ENCODE measurements at places on chromosomes 13 and 19.
A peak's percentile ranks its signal among the peaks of the same experiment; 100 is the strongest.

GRCh38 chr19:984165-984967, at the start of gene WDR18:
TSS of gene WDR18 (plus strand) at chr19:984345. CDS start at chr19:984354, 9 bp downstream.
- peak; percentile 95 for DNase-seq

DNA sequence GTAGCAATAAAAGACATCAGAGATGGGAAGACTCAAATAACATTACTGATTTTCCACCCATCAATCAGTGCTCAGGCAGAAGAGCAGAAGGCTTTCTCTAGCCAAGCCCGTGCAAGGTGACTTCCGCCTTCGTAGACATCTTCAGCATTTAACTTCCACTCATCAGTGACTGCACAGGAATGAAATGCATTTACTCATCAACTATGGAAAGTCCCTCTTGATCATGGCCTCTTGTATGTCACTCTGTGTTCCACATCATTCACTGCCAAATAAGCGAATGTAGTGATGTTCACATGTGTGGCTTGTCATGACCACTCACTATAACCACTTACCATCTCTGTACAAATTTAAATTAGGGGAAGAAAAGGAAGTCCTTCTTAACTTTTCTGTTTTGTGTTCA, 49.4 kb downstream of the SACS start:
- peak; percentile 34 for DNase-seq

DNA sequence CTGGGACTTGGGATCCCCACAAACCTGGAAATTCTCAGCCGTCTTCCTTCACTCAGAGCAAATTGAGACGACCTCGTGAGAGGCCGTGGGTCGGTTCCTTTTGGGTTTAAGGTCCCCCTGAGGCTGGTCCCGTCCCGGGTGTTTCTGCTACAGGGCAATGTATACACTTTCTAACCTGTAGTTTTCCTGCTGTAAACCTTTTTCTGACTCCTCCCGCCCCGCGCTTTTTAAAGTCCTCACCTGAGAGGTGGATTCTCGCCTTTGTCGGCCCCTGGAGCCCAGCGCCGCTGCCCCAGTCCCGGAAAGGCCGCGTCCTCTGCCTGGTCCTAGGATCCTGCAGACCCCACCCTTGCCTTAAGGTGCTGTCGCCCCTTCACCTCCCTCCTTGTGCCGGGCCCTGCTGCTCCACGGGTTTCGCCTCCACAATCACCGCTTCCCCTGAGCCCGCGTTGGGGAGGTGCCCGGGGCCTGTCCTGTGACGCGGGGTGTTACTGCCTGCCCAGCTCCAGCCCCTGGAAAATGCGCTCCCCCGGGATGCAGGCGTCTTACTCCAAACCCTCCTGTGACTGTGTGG, 391 bp downstream of the ZNF761 start:
- peak; percentile 15 for DNase-seq

DNA sequence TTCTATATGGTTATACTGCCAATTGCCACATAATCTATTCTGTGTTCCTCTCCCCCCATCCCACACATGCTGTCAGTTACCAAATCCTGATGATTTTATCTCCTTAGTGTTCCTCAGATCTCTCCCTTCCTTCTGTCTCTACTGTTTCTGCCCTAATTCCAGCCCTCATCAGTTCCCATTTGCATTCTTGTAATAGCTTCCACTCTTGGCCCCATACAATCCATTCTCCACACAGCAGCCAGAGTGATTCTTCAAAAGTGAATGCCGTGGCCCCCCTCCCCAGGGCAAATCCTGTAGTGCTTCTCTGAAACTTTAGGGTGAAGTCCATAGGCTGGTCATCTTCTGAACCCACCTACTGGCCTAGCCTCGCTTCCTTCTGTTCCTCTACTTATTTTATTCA, 114.4 kb downstream of the ZAR1L start:
- no peak for DNase-seq

Measured in activated CD4-positive, alpha-beta T cell treated with anti-CD3 and anti-CD28 coated beads, Interleukin-2, Interleukin-6, amounts not matched to agents 100 ng/mL and 50 ng/mL, durations not matched to agents 16 hours and 8 hours (primary cell).